ENCODE measurements at places on chromosomes 5 and 9.
A peak's percentile ranks its signal among the peaks of the same experiment; 100 is the strongest.

GRCh38 chr5:73415617-73416016, 33.0 kb downstream of the FOXD1 start:
- DNase-seq, result no peak
- no peaks in the 10 kb centered on the region for H3K27me3 ChIP-seq
- no peak overlapping the region for H3K27ac ChIP-seq
- no peaks in the 10 kb centered on the region for H3K4me1 ChIP-seq

GRCh38 chr5:38376404-38376803, 118.0 kb downstream of the EGFLAM start:
- no peak overlapping the region for H3K4me3 ChIP-seq
- no peaks in the 10 kb centered on the region for H3K36me3 ChIP-seq
- no peak overlapping the region for H3K27ac ChIP-seq
- DNase-seq, result no peak
- no peaks in the 10 kb centered on the region for H3K27me3 ChIP-seq

DNA sequence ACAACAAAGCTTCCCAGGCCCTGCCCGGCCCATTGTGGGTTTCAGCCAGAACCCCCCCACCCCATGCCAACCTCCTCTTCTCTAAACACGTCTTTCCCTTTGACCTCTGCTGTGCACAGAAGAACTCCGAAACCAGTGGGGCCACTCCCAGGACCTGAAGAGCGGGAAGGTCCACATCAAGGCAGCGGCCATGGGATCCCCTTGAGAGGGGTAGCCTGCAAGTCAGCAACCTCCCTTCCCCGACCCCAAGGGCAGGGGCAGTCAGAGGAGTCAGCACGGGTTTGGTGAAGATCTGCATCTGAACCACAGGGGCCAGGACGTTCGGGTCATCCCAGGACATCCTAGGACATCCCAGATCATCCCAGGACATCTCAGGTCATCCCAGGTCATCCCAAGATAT, 379.9 kb upstream of the IRX4 start:
- H3K4me1 ChIP-seq, result peaks cover 9% of the 10 kb centered on the region
- H3K4me3 ChIP-seq, result no peak overlapping the region
- no peaks in the 10 kb centered on the region for H3K27me3 ChIP-seq
- H3K27ac ChIP-seq, result no peak overlapping the region

DNA sequence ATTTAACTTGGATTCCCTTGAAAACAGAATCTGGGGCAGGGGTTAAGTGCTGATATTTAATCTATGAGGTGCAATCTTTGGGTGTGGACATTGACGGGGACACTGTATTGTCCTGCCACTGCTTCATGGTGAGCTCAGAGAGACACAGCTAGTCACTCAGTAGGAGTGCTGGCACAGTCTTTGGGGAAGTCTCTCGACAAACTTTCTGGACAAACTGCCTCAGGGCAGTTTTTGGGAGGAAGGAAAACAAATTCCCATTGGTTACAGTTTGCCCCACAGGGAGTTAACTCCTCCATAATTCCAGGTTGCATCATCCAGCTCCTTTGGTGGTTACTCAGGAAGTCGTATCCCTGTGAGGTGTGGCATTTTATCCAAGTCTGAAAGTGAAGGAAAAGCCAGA, 17.9 kb downstream of the HNRNPK start:
- H3K4me1 ChIP-seq, result no peaks in the 10 kb centered on the region
- H3K36me3 ChIP-seq, result no peaks in the 10 kb centered on the region
- no peak overlapping the region for H3K4me3 ChIP-seq
- DNase-seq, result no peak

GRCh38 chr9:72615931-72616330, 94.5 kb downstream of the TMC1 start:
- H3K36me3 ChIP-seq, result no peaks in the 10 kb centered on the region
- no peak overlapping the region for H3K27ac ChIP-seq
- no peaks in the 10 kb centered on the region for H3K27me3 ChIP-seq
- no peak overlapping the region for H3K4me3 ChIP-seq

GRCh38 chr5:4294878-4295277, 699.2 kb downstream of the IRX1 start:
- H3K27ac ChIP-seq, result no peak overlapping the region
- DNase-seq, result no peak
- H3K4me3 ChIP-seq, result no peak overlapping the region

- H3K4me3 ChIP-seq, result no peak overlapping the region
- H3K27ac ChIP-seq, result no peak overlapping the region
- no peaks in the 10 kb centered on the region for H3K4me1 ChIP-seq
- no peaks in the 10 kb centered on the region for H3K27me3 ChIP-seq
These were observed 6.7 kb downstream of the INIP start for GRCh38 chr9:112711050-112711689.

DNA sequence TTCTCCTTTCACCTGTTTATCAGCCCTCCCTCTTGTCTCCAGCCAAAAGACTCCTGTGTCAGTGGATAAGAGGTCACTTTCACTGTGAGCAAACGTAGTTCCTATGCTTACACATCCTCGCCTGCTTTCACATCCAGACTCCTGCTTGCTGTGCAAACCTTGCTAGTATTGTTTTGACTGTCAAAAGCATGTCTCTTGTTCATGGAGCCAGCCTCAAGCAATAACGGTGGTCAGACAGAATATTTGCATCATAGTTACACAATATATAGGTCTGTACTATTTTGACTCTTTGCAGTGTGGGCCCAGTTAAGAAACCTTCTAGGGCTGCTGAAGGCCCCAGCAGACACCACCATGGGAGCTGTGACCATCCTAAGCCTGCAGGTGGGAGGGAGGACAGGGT, 420.0 kb downstream of the SEMA5A start:
- H3K4me1 ChIP-seq, result no peaks in the 10 kb centered on the region
- H3K36me3 ChIP-seq, result no peaks in the 10 kb centered on the region
- H3K27me3 ChIP-seq, result no peaks in the 10 kb centered on the region
- no peak for DNase-seq
- H3K4me3 ChIP-seq, result no peak overlapping the region
- H3K27ac ChIP-seq, result no peak overlapping the region

- no peak for DNase-seq
- no peak overlapping the region for H3K4me3 ChIP-seq
- H3K4me1 ChIP-seq, result no peaks in the 10 kb centered on the region
- no peaks in the 10 kb centered on the region for H3K36me3 ChIP-seq
These were observed 12.0 kb downstream of the BTNL9 start for GRCh38 chr5:181051841-181052671.

GRCh38 chr5:82820961-82821845, 256.0 kb downstream of the TMEM167A start:
- peak overlapping the region; percentile 87 for H3K27ac ChIP-seq
- no peaks in the 10 kb centered on the region for H3K36me3 ChIP-seq
- peak overlapping the region; percentile 48 for H3K4me3 ChIP-seq
- DNase-seq, result peak; percentile 85

DNA sequence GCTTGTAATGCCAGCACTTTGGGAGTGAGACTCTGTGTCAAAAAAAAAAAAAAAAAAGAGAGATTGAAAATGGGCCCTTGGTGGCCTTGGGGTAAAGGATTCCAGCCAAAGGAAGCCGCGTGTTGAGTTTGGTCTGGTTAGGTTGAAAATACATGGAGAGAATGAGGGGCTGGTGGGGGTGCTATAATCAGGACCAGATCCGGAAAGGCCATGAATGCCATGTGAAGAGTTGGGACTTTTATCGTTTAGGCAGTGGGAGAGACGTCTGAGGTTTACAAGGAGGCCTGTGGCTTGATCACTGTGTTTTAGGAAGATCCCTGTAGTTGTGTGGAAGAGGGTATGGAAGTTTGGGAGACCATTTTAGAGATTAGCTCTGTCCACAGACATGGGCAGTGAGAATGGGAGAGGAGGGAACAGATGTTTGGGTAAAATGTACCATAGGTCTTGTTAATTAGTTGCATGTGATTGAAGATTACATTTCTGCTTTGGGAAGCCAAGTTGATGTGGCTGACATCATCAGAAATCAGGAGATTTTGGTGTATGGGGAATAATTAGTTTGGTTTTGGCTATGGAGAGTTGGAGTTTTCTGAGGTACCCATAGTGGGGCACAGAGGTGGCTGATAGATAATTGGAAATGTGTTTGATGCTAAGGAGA, 3.5 kb downstream of the MSANTD3 start:
- no peaks in the 10 kb centered on the region for H3K36me3 ChIP-seq
- peaks cover 6% of the 10 kb centered on the region for H3K4me1 ChIP-seq
- no peak overlapping the region for H3K27ac ChIP-seq
- DNase-seq, result no peak
- H3K27me3 ChIP-seq, result no peaks in the 10 kb centered on the region
- no peak overlapping the region for H3K4me3 ChIP-seq

DNA sequence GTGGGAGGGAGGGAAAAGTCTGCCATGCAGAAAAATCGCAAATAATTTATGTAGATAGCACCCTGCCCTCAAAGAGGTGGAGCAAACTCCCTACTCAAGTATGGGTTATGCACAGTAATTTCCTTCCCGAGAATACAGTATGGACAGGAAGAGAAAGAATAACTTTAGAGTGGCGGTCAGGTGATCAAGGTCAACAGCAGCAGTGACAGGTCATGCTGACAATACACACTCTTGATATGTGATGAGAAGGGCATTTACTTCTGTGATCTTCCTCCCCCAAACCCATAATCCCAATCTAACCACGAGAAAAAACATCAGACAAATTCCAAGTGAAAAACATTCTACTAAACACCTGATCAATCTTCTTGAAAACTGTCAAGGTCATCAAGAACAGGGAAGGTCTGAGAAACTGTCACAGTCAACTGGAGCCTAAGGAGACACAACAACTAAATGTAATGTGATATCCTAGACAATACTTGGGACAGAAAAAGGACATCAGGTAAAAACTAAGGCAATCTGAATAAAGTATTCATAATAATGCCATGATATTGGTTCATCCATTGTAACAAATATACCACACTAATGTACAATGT, 11.7 kb downstream of the BICD2 start:
- peak; percentile 72 for DNase-seq
- no peaks in the 10 kb centered on the region for H3K27me3 ChIP-seq
- peak overlapping the region; percentile 10 for H3K4me3 ChIP-seq
- peaks cover 39% of the 10 kb centered on the region for H3K4me1 ChIP-seq

DNA sequence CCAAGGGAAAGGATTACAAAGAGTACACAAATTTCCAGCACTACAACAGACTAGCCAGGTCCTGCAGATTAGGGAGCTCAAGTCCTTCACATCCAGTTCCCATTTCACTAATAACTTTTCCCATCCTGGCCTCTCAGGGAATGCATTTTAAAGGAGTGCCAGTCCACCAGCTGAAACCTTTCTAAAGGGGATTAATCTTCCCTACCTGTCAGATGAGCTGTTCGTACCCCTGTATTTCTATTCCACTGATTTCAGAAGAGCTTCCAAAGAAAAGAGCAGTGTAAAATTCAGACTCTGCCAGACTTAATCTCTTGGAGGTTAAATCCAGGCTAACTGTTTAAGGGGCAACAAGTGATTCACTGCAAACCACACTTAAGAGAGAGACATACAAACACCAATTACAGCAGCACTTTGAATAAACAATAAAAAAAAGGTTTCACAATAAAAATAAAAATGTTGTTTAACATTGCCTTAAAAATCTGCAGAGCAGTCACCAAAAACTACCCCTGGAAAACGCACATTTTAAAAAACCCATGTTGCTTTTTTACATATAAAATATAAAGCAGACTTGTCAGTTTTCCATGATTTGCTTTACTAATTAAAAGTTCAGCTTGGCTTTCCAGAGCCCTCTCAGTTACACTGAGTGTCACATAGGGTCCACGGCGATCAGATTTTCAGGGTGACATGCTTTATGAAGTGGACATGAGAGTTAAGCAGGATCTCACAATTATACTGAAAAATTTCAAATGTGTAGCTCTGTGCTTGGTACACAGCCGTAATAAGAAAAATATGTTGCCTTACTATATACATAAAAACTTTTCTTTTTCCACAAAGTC, 3.2 kb downstream of the ROR2 start:
- no peak for DNase-seq
- no peaks in the 10 kb centered on the region for H3K27me3 ChIP-seq
- no peak overlapping the region for H3K27ac ChIP-seq
- H3K36me3 ChIP-seq, result no peaks in the 10 kb centered on the region
- H3K4me1 ChIP-seq, result 0 out of 2 replicates have a peak, but pooled peaks cover 2% of the 10 kb centered on the region
